Stimulated activated CD8-positive, alpha-beta memory T cell treated with anti-CD3 and anti-CD28 coated beads, Interleukin-4, amount 100 ng/mL, for 1 hour (primary cell): ENCODE measurements at places on chromosomes 5 and 9.

- no peak for DNase-seq
Measured at GRCh38 chr9:108300306-108301287, 555.2 kb downstream of the ACTL7B start.

DNA sequence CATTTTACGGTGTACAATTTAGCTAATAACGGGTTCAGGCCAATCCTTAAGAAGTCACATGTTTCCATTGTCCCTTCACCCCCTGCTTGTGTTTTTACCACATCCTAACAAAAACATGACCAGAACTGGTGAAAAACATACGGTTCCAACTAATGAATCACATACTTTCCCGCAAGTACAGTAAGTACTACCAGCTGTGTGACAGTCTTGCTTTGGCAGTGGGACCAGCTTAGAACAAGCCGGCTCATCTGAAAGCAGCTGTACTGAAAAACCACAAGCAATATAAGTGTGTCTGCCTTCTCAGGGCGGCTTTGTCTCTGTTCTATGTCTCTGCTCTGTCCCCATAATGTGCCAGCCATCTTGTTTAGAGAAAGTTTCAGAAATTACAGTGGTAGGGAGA, 242.5 kb downstream of the BNC2 start:
- DNase-seq = no peak

DNA sequence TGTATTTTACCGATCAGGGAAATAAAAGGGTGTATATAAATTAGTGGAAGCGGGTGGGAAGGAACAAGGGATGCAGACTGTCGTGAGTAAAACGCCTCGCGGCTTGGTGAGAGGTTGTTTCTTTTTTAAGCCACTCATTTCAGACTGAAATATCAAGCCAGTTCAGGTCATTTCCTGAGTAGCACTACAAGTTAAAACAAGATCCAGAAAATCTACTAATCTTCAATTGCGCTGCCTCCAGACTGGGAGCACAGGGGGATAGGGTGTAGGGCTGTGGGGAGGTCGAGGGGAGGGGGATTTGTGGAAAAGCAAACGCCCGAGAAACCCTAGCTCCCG, 140.8 kb downstream of the TSSK1B start:
- DNase-seq = no peak

- no peak for DNase-seq
Measured at GRCh38 chr9:83132768-83133167, 69.8 kb upstream of the RASEF start.

DNA sequence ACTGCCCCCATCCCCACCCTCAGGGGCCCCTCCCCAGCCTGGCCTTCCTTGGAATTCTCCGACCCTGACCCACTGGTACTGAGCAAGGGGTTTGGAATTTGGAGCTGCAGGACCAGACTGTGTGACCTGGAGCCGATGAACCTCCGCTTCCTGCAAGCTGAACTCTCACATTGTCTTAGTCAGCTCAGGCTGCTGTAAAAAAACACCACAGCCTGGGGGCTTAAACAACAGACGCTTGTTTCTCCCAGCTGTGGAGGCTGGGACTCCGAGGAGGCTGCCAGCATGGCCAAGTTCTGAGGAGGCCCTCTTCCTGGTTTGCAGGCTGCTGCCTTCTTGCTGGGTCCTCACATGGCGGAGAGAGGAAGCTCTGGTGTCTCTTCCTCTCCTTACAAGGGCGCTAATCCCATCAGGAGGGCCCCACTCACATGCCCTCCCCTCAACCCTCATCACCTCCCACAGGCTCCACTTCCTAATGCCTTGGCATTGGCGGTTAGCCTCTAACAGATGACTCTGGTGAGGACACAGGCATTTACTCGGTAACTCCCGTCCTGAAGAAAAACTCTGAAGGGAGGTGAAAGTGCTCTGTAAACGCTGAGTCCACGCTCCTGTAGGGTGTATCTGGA, 42.4 kb downstream of the C5orf15 start:
- DNase-seq = no peak

DNA sequence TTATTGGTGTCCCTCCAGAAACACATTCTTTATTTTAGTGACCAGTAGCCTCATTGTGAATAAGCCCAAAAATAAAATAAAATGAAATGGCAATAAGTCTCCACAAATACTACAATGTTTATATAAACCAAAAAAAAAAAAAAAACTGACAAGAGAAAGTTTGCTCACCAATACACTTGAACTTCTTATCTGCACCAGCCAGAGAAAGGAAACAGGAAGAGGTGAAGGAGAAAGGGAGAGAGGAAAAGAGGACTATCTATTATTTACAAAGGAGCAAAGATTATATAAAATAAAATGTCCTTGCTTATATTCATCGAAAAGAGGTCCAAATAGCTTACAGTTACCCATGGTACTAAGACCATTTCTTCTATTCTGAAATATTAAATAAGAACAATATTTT, 176.4 kb upstream of the CCNG1 start:
- DNase-seq = no peak

DNA sequence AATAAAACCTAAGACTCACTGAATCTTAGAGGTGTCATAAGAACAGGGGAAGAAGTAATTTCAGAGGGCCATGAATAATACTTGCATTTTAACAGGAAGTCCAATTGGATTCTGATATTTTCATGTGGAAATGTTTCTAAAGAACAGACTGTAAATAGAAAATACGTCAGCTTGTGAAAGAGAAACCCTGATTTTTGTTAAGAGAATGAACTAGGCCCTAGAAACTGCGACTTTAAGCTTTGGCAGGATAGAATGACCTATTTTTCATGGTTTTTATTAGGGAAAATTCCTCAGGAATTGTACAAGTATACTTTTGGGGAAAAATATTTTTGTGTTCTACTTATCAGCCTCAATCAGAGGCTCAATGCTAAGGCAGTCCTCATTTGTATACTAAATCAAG, 215.5 kb upstream of the ACTBL2 start:
- DNase-seq = no peak

GRCh38 chr5:142852416-142853198, 82.4 kb downstream of the ARHGAP26 start:
- no peak for DNase-seq

DNA sequence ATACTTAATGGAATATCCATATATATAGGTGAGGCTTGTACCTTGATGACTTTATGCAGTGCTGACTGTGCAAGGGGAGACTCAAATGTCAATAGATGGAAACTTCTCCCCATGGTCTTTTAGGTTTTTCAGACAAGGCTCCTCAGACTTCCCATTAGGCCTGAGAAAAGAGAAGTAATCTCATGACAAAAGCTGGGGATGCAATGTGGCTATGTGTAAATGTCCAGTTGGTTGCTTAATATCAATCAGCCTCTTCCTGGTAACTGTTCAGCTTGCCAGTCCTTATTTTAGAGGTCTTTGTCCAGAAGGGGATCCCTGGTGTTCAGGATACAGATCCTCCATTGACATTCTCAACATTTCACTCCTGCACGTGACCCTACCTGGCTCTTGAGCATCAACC, 621.1 kb upstream of the CDH18 start:
- DNase-seq = no peak

GRCh38 chr9:13974891-13975290, 339.1 kb downstream of the NFIB start:
- DNase-seq = no peak

DNA sequence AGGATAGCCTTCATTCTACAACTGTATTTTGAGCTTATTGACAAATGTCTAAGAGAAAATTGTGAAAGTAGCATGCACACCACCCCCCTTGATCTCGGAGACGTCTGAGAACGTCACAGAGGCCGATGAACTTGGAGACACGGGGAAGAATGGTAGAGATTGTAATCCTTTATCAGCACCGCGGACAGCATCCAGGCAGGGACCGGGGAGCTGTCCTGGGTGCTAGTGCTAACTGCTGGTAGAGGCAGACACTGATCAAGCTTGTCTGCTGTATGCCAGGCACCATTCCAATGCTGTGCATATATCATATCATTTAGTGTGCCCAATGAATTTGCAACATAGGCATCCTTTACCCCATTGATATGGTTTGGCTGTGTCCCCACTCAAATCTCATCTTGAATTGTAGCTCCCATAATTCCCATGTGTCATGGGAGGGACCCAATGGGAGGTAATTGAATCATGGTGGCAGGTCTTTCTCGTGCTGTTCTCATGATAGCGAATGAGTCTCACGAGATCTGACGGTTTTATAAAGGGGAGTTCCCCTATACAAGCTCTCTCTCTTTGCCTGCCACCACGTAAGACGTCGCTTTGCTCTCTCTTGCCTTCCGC, 98.8 kb downstream of the LHX2 start:
- no peak for DNase-seq

GRCh38 chr5:141392429-141393198, at the start of gene PCDHGA8:
Gene PCDHGA8, plus strand, starts transcription at chr5:141392633. Its CDS starts 181 bp downstream, at chr5:141392814.
- DNase-seq = no peak

DNA sequence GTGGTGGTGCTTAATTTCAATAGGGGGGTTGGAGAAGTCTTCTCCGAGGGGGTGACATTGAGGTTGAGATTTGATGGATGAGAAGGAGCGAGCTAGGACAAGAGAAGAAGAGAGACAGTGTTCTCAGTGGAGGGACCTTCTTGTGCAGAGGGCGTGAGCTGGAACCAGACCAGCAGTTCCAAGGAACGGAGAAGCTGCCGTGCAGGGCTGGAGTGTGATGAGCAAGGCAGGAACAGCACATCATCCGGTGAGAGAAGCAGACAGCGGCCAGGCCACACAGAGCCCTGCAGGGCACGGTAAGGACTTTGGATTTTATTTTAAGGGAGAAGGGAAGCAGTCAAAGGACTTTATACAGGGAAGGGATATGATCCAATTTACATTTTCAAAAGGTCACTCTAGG, 206.9 kb downstream of the MELK start:
- DNase-seq = no peak

DNA sequence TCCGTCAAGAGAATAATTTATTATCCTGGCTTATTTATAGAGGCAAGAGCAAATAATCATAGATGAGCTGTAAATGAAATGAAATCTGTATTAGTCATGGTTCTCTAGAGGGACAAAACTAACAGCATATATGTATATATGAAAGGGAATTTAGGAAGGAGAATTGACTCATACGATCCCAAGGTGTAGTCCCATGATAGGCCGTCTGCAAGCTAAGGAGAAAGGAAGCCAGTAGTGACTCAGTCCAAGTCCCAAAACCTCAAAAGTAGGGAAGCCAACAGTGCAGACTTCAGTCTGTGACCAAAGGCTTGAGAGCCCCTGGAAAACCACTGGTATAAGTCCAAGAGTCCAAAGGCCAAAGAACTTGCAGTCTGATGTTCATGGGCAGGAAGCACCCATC, 515.9 kb upstream of the CYLC2 start:
- no peak for DNase-seq

- DNase-seq = no peak
Measured at GRCh38 chr5:132782101-132782500, 5.1 kb upstream of the SEPTIN8 start.

- no peak for DNase-seq
Measured at GRCh38 chr9:97768746-97769145, 71.6 kb upstream of the XPA start.

DNA sequence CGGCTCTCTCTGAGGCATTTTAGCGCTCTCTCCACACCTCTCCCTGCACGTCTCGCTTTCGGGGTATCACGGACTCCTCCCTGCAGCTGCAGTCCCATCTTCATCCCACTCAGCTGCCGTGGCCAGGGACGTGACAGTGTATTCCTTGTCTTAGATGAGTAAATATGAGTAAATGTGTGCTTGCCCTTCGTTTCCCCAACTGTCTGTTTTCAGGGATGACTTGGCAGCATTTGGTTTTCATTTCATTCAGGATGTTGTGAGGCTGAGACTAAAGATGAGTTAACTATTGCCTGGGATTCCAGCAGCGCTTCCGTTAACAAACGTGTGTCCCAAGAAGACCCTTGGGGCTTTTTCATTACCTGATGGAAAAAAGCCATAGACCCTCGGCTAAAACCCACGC, 29.5 kb downstream of the GDNF start:
- no peak for DNase-seq

GRCh38 chr5:1359713-1360112, 14.8 kb upstream of the CLPTM1L start:
- DNase-seq = no peak

DNA sequence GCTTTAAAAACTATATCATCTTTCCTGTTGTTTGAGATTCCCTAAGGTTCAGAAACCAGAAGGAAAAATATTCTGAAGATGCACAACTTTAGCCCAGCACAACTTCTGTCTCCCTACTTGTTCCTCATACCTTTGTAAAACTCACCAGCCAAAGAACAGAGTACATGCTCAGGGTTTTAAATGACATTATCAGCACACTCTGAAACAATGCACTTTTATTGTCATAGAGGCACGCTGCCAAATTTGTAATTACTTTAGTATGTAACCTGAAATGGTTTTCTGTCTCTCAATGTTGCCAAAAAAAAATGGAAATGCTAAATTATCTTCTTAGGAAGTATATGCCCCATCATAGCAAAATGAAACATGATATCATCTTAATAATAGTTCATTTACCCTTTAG, 383.6 kb upstream of the CDH6 start:
- DNase-seq = no peak

DNA sequence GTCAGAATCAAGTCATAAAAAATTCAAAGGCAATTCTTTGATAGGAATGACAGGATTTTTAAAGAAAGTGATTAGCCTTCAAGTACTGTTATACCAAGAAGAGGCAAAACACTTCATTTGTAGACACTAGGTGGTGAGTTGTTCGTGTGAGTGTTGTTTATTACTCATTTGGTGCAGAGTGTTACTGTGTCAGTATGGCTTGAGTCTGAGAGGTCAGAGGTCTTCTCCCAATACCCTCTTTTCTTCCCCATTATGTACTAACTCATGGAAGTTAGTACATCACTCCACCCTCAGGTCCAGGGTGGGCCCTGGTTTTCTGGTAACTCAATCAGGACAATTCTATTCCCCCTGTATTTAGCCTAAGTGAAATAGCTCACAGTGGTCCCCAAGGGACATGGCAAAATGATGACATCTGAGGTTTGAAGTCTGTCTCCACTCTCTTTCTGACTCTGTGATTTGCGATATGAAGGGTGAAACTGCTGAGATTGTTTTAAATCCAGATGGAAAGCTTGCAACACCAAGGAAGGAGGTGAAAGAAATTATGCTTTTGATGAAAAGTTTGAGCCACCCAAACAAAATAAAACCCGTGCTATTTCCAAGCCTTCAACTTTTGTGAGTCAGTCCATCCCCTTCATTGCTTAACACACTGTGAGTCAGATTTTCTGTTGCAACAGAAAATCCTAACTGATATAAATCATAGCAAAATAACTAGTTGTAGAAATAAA, 56.8 kb downstream of the NUDT12 start:
- DNase-seq = no peak

DNA sequence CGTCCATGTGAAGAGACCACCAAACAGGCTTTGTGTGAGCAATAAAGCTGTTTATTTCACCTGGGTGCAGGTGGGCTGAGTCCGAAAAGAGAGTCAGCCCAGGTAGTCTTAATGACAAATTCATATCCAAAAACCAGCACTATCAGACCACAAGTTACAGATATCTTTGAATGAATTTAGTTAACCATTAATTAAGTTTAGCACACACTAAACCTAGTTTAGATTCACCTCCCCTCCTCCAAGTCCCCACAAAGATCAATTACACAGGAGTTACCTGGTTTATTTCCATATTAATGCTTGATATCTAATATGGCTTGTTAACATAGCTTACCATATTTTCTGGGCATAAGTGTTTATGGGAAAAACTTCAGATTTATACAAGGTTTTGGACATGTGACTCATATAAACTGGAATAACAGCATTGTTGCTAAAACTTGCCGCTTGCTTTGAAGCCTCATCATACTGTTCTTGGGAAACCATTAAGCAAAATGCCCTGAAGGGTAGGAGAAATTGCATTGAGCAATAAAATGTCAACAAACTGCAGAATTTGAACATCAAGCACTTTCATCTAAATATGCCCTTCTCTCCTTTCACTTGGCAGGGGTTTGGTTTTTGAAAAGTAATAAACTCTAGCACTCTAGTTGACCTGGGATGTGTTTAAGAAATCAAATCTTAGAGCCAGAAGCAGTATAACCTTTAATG, 166.9 kb downstream of the SNCAIP start:
- no peak for DNase-seq
